ENCODE measurements at places on chromosomes 12 and 14. TPM values are rescaled to one million over a fixed set of nuclear protein-coding genes. Genes with fewer than 3 reads are reported as not detected.
A peak's percentile ranks its signal among the peaks of the same experiment; 100 is the strongest.

DNA sequence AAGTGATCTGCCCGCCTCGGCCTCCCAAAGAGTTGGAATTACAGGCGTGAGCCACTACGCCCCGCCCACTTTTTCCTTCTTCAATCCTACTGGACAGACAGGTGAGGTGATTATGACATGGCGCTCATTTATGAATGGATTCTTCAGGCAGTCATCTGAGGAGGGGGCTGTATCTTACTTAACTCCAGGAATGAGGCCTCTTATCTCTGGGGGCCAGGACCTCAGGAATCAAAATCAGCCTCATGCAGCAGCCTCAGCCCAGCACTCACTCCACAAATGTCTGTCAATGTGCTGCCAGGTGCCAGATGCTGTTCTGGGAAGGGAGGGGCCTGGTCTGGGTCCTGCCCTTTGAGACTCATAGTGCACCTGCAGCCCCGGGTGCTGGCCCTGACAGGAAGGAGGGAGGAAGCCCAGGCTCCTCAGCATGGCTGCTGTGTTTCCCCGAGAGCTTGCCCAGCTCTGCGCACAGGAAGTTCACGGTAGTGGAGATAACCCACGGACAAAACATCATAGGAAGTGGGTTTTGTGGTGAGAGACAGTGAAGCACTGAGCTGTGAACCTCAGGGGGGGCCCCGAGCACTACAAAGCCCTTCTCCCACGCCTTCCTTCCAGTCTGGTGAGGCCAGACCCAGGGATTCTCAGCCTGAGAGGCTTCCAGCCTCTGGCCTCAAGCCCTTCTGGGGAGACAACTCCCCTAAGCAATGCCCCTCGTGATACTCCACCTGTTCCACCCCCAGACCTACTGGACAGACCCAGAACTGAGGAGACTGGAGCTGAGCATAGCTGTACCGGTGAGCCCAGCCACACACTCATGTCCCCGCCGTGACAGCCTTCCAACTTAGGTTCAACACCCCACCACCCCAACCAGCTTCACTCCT lies 22.3 kb downstream of the GALNT6 start:
- H3K27ac ChIP-seq, result peak overlapping the region; percentile 31
- no peak overlapping the region for H3K4me3 ChIP-seq
- peaks cover 3% of the 10 kb centered on the region for H3K36me3 ChIP-seq
- H3K4me1 ChIP-seq, result peaks cover 31% of the 10 kb centered on the region

DNA sequence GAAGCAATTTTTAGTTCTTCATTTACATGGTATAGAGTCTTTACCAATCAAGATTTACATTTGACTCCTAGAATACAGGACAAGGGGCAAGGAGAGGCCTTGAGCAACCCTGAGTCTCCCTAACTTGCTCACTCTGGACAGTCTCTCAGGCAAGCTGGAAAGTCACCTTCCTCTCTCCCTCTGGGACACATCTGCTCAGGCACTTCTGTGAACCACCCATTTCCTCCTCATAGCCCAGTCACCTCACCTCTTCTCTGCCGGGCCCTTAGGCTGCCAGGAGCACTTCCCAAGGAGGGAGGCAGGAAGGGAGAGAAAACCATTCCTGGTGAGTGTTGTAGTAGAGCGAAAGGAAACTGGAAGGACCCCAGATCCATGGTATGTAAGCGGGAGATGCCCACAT lies 202.8 kb downstream of the TTC7B start:
- no peak for DNase-seq
- H3K27ac ChIP-seq, result no peak overlapping the region
- H3K4me1 ChIP-seq, result peaks cover 24% of the 10 kb centered on the region
- no peaks in the 10 kb centered on the region for H3K27me3 ChIP-seq
- H3K36me3 ChIP-seq, result peaks cover 4% of the 10 kb centered on the region
- no peak overlapping the region for H3K4me3 ChIP-seq

- H3K4me1 ChIP-seq, result no peaks in the 10 kb centered on the region
- peaks cover 13% of the 10 kb centered on the region for H3K27me3 ChIP-seq
- H3K36me3 ChIP-seq, result no peaks in the 10 kb centered on the region
- no peak overlapping the region for H3K4me3 ChIP-seq
- H3K27ac ChIP-seq, result no peak overlapping the region
Observed at GRCh38 chr12:105279460-105280056, 43.6 kb upstream of the APPL2 start.

- H3K27me3 ChIP-seq, result peaks cover 64% of the 10 kb centered on the region
- no peak overlapping the region for H3K4me3 ChIP-seq
- peaks cover 15% of the 10 kb centered on the region for H3K4me1 ChIP-seq
- H3K36me3 ChIP-seq, result peaks cover 4% of the 10 kb centered on the region
Observed at GRCh38 chr12:97358361-97358760, 104.2 kb upstream of the RMST start.

DNA sequence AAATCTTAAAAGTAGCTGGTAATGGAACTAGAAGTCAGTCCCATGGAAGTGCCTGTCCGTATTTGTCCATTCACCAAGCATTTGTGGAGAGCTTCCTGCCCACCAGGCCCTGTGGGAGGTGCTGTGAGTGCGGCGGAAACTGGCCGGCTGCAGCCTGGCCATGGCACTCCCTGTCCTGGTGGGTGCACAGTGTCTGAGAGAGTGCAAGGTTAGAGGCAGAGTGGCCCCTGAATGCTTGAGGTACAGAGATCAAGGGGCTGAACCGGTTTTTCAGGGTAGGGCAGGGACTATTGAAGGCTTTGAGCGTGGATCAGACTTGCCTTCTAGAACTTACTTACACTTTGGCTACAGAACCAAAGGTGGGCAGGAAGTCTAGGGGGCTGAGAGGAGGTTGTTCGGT lies 92.9 kb downstream of the ESR2 start:
- DNase-seq, result no peak
- H3K36me3 ChIP-seq, result peaks cover 6% of the 10 kb centered on the region
- H3K27me3 ChIP-seq, result no peaks in the 10 kb centered on the region
- peak overlapping the region; percentile 61 for H3K27ac ChIP-seq
- H3K4me3 ChIP-seq, result no peak overlapping the region

DNA sequence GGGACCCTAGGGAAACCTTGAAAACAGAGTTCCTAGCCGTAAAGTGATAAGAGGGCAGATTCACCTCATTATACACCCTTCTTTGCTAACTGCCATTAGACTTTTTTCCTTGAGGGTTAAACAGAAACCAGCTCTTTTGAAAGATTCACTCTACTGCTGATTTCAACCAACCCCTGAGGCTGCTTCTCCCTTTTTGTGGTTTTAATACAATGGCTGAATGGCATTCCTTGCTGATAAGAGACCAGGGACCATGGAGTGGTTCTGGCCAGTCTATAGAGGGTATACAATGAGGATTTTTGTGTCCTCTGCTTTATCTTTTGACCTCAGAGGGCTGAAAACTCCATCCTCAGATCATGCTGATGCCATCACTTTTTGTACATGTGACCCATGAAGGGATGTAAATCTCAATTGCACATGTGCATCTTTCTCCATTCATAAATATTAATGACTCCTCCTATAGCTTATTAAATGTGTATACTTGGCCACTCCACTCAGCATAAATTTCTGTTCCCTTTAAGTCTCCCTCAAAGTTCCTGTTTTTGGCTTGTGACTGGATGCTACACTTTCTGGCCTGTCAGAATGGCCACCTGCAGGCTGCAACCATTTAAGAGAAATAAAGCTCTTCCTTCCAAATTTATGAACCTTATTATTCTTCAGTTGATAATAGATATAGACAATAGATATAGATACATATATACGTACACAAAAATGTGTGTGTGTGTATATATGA lies 233.8 kb upstream of the SEL1L start:
- no peak overlapping the region for H3K27ac ChIP-seq
- H3K27me3 ChIP-seq, result no peaks in the 10 kb centered on the region
- H3K4me3 ChIP-seq, result no peak overlapping the region
- no peak for DNase-seq
- no peaks in the 10 kb centered on the region for H3K36me3 ChIP-seq
- H3K4me1 ChIP-seq, result no peaks in the 10 kb centered on the region

DNA sequence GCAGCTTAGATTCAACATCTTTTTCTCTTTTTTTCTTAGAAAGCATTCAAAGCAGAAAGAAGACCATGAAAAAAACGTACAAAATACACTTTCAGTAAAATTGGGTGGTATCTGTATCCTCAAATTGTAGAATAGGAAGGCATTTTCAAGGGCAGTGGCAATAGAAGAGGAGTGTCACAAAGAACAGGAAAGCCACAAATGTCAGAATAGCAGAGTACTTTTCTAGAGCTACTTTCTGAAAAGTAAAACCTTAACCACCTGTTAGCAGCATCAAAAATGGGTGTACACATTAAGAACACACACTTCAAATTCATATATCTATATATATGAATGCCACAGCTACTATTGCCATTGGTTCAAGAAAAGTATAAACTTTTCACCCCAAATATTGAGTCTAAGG lies 412.1 kb upstream of the DCN start:
- peaks cover 2% of the 10 kb centered on the region for H3K36me3 ChIP-seq
- H3K4me1 ChIP-seq, result no peaks in the 10 kb centered on the region
- no peaks in the 10 kb centered on the region for H3K27me3 ChIP-seq

DNA sequence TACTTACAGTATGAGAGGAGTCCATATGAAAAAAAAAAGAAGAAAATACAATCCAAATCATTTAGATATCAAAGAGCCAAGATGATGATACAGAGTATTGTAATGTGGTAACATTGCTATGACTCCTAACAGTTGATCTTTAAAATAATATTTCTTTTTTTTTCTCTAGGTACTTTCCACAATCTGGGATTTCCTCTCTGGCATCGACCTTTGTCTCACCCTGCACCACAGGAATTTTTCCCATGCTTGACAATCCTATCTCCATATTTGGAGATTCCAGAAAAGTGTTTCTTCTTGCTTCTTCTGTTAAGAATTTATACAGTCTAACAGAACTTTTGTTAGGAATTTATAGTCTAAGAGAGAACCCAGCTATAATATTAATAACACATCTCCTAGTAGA lies 184.4 kb downstream of the ITPR2 start:
- H3K27ac ChIP-seq, result peak overlapping the region; percentile 95
- H3K4me1 ChIP-seq, result peaks cover 29% of the 10 kb centered on the region
- no peak for DNase-seq
- H3K4me3 ChIP-seq, result no peak overlapping the region

GRCh38 chr14:33282331-33283230 lies 343.9 kb downstream of the NPAS3 start:
- no peaks in the 10 kb centered on the region for H3K36me3 ChIP-seq
- H3K4me1 ChIP-seq, result no peaks in the 10 kb centered on the region
- H3K4me3 ChIP-seq, result no peak overlapping the region
- H3K27ac ChIP-seq, result no peak overlapping the region
- H3K27me3 ChIP-seq, result no peaks in the 10 kb centered on the region

GRCh38 chr14:23054000-23054811 lies 3.1 kb downstream of the CDH24 start:
- H3K27ac ChIP-seq, result no peak overlapping the region
- H3K36me3 ChIP-seq, result peaks cover 5% of the 10 kb centered on the region
- no peak for DNase-seq
- no peak overlapping the region for H3K4me3 ChIP-seq
- H3K4me1 ChIP-seq, result peaks cover 18% of the 10 kb centered on the region

GRCh38 chr14:87491816-87492215 lies 501.2 kb downstream of the GALC start:
- H3K27ac ChIP-seq, result no peak overlapping the region
- H3K36me3 ChIP-seq, result no peaks in the 10 kb centered on the region
- H3K4me1 ChIP-seq, result no peaks in the 10 kb centered on the region
- no peak for DNase-seq
- H3K27me3 ChIP-seq, result no peaks in the 10 kb centered on the region
- H3K4me3 ChIP-seq, result no peak overlapping the region

- DNase-seq, result no peak
- no peak overlapping the region for H3K4me3 ChIP-seq
Observed at GRCh38 chr14:58078471-58078870, 73.5 kb downstream of the ARMH4 start.

GRCh38 chr12:57309420-57309819 lies 58.4 kb upstream of the STAC3 start:
- H3K36me3 ChIP-seq, result peaks cover 23% of the 10 kb centered on the region
- H3K4me3 ChIP-seq, result no peak overlapping the region
- no peak for DNase-seq
- H3K27ac ChIP-seq, result no peak overlapping the region
- no peaks in the 10 kb centered on the region for H3K4me1 ChIP-seq

DNA sequence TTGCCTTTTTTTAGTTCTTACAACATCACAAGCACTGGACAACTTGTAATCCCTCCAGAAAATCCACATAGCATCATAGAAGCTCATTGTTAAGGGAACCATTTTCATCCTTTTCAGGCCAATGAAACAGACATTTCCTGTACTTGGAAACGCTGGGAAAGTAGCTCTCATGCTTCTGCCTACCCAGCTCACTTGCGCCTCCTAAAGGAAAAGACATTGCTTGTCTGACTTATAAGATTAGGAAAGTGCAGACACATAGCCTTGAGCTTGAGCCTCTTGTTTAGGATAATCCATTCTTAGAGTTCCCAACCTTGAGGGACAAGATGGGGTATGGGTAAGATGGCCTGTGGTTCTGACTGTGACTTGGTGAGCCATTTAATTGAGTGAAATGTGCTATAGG lies 589.5 kb downstream of the NOVA1 start:
- no peak overlapping the region for H3K27ac ChIP-seq
- H3K27me3 ChIP-seq, result no peaks in the 10 kb centered on the region
- no peak overlapping the region for H3K4me3 ChIP-seq
- no peak for DNase-seq
- no peaks in the 10 kb centered on the region for H3K4me1 ChIP-seq

- no peaks in the 10 kb centered on the region for H3K36me3 ChIP-seq
- H3K27me3 ChIP-seq, result no peaks in the 10 kb centered on the region
- DNase-seq, result no peak
- H3K4me3 ChIP-seq, result no peak overlapping the region
- H3K27ac ChIP-seq, result no peak overlapping the region
Observed at GRCh38 chr12:46439793-46440511, 67.4 kb upstream of the SLC38A2 start.

- H3K4me3 ChIP-seq, result no peak overlapping the region
- peaks cover 17% of the 10 kb centered on the region for H3K36me3 ChIP-seq
- H3K27ac ChIP-seq, result peak overlapping the region; percentile 39
Observed at GRCh38 chr12:64687816-64688215, 71.4 kb downstream of the GNS start.

DNA sequence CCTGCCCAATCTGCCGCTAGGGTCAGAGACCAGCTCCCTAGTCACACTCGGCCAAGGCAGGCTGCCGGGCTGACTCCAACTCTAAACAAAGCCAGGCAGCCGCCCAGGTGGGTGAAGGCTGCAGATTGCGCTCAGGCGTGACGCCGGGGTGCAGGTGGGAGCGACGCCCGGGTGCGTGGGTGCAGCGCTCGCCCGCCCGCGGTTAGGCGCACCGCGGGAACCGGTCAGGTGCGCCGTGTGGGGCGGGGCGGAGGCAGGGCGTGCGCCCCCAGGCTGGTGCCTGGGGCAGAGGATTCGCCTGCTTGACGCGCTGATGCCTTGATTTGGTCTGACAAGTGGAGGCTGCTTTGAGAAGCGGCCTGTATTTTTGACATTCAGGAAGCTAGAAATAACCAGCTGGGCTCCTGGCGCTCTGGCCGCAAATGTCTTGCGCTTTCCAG lies 126.7 kb upstream of the HIF1A start:
- no peak for DNase-seq
- H3K36me3 ChIP-seq, result no peaks in the 10 kb centered on the region
- no peak overlapping the region for H3K27ac ChIP-seq
- H3K4me3 ChIP-seq, result peak overlapping the region; percentile 41
- peaks cover 42% of the 10 kb centered on the region for H3K4me1 ChIP-seq
- H3K27me3 ChIP-seq, result peaks cover 2% of the 10 kb centered on the region

- no peak for DNase-seq
- H3K27me3 ChIP-seq, result no peaks in the 10 kb centered on the region
- H3K27ac ChIP-seq, result no peak overlapping the region
- H3K4me3 ChIP-seq, result no peak overlapping the region
- H3K36me3 ChIP-seq, result peaks cover under 1% of the 10 kb centered on the region
Observed at GRCh38 chr14:63960926-63961567, 108.2 kb downstream of the SYNE2 start.

The KRT75 gene
- total RNA-seq, result not detected

The HSPB8 gene
- 15.7 TPM for total RNA-seq

The TTC7B gene
- 48.9 TPM for total RNA-seq

Data from mesothelial cell of epicardium (in vitro differentiated cells).